HT-29 (cell line): ENCODE measurements at places on chromosomes 6 and 20.

DNA sequence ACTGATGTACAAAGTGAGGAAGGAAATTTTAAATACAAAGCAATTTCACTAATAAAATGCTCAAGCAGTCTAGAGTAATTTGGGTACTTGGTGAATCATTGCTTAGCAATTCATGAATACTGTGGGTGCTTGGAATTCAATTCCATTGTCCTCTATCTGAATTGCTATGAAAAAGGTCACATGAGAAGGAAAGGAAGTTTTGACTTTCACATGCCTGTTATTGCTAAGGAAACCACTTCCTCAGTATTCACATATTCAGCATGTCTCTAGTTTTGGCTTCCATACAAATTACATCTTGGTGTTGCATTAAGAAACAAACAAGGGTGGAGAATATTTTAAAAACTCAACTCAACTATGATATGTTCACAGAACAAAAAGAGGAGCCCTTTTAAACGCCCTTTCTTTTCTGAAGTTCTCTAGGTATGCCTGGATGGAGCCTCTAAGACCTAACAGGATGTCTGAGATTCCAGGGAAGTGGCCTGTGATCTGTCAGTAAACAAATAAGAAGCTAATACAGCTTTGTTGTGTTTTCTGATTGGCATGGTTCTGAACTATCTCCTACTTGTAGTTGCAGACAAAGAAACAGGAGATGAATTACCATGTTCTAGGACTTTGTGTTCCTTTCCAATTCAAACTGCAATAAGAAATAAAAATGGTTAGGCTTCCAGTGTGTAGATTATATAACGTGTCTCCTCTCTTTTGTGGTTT is 190.4 kb downstream of the OGFRL1 start:
- DNase-seq, result peak; percentile 11

DNA sequence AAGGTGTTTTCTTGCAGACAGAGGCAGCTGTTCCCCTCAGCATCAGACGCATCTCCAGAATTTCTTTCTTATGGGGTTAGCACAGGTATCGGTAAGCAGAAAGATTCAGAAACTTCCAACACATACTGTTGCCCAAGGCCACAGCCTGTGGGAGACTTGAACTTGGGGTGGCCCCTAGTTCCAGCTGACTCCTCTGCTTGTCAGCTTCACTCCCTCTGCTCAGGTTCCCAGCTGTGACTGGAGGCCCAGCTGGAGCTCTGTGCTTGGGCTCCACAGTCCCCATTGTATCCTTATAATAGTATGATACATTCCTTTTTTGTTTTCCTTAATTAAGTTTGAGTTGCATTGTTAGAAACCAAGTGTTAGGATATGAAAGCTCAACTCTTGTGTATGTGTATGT is 26.2 kb upstream of the BTN3A2 start:
- no peak for DNase-seq

DNA sequence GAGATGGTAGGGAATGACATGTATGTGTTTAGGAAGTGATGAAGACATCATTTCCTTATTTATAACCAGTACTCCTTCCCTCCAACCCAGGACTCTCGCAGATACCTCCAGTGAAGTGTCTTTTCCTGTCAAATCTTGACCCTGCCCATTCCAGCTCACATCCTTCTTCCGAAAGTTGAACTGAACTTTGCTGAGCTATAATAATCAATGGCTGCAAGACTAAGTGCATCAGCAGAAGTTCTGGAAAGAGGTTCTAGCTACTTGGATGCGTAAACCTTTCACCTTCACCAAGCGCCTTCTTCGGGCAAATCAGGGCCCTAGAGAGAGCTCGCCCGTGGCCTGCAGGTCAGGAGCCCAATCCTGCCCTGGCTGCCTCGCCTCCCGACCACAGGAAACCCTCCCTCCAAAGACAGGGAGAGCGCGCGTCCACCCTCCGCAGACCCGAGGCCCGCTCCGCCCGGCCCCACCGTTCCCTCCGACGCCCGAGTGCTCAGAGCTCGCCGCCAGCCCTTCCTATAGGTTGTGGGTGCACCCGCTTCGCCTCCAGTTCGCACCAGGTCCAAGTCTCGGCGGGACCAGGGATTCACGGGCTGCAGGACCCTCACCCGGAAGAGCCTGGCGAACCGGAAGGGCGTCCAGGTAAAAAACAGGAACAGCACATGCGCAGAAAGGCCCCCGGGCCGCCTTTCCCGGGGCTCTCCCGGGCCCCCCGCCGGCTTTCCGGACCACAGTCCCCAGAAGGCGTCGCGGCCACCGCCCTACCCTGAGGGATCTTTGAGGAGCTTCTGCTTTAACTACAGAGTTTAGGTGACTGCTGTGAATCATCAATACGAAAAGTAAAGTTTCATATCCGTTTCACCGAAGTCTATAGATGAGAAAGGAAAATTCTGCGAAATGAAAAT is at the start of gene ZNF334:
Gene ZNF334 (minus strand): TSS at position 617 of the 902 bp plus-strand sequence. CDS start 1,457 bp downstream, outside the sequence.
- DNase-seq, result peak; percentile 83

- no peak for DNase-seq
Measured at GRCh38 chr6:64889144-64889543, 817.9 kb downstream of the EYS start.

DNA sequence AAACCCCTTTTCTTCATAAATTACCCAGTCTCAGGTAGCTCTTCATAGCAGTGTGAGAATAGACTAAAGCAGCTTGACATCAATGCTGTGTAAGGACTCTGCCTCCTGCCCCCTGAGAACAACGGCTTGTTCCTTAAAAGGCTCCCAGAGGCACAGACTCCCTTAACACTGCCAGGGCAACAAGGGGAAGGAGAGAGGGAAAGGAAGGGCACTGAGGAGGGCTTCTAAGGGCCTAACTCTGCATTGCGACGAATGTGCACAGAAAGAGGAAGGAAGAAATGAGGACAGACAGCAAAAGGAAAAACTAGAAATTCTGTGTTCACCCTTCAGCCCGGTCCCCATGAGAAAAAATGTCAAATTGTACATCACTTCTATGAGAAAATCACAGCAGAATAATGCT is 74.0 kb downstream of the AGPAT4 start:
- no peak for DNase-seq

DNA sequence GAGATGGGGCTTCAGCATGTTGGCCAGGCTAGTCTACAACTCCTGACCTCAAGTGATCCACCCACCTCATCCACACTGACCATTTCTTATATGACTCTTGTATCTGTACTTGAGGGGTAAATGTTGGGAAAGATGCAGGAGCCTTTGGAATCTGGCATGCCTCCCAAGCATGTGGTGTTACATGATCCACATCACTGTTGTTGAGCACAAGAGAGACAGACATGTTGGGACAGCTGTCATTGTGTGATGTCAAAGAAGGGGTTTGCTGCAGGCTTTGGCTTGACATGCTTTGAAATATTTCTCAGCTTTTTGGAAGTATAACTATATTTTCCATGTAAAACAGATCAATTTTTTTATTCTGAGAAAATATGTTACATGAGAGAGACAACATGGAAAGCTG is 139.9 kb downstream of the MOXD1 start:
- DNase-seq, result no peak

GRCh38 chr20:36631646-36632045 is 14.3 kb downstream of the SLA2 start:
- no peak for DNase-seq

GRCh38 chr6:3926150-3926482 is 76.9 kb downstream of the FAM50B start:
- no peak for DNase-seq

DNA sequence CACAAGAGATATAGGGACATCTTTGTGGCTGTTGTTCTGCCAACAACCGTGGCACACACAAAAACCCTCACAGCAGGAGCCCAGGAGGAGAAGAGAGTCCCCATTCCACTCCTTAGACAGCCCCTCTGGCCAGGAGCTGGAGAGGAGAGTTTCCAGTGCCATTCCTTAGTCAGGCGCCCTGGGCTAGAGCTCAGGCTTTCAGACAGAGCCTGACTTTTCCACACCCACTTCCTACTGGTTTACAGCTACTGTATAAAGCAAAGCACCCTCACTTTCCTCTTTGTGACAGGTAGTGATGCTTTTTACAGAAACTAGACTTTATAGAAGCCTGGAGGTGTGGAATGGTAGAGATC is 145.9 kb downstream of the SYCP2 start:
- DNase-seq, result no peak

DNA sequence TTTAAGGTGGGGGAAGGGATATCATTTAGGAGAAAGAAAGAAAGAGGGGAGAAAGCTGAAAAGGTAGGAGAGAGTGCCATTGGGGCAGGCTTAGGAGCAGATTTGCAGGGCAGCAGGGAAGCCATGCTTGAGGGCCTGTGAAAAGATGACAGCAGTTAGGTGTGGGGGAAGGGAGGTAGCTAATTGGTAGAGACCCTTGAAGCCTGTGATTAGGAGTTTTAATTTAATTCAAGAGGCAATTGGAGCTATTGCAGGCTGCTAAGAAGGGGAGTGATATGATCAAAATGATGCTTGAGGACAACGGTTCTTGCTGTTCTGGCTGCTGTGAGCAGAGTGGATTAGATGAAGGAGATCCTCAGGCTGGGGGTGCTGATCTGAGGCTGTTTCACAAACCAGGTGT is 24.5 kb upstream of the SEC63 start:
- DNase-seq, result no peak

- no peak for DNase-seq
Measured at GRCh38 chr20:34557936-34558319, 590 bp upstream of the MAP1LC3A start.

GRCh38 chr6:4872841-4873240 is 96.6 kb downstream of the CDYL start:
- no peak for DNase-seq

DNA sequence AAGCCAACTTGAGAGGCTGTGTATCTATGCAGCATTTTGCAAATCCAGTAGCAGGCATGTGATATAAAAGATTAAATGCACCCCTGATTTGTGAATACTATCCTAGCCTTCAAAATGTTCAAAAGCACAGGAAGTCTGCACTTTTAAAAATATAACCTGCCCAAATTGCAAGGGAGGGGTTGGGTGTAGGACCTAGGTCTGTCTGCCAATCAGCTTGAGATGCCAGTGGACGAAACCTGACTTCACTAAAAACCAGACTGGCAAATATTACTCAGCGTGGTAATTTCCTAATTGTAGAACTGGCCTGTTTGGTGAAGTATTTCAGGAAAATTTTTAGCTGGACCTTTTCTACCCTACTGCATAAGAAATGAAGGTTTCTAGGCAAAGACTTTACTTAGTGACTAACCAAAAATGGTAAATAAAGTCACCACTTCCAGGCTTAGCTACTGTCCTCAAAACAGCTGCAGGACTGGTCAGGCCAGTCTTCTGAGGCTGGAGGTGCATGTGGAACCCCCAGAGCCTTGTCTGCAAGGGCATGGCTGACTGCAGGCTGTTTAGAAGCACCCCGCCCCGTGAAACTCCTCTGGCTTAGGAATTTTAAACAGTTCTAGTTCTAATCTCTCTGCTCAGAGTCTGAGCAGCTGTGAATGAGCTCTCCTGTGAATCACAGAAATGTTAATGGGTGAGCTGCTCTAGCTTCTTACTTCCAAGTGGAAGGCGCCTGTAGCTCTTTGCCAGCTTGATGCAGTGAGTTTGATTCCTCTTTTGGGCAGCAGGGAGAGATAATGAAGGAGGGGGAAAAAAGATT is 104.4 kb upstream of the ESR1 start:
- no peak for DNase-seq

DNA sequence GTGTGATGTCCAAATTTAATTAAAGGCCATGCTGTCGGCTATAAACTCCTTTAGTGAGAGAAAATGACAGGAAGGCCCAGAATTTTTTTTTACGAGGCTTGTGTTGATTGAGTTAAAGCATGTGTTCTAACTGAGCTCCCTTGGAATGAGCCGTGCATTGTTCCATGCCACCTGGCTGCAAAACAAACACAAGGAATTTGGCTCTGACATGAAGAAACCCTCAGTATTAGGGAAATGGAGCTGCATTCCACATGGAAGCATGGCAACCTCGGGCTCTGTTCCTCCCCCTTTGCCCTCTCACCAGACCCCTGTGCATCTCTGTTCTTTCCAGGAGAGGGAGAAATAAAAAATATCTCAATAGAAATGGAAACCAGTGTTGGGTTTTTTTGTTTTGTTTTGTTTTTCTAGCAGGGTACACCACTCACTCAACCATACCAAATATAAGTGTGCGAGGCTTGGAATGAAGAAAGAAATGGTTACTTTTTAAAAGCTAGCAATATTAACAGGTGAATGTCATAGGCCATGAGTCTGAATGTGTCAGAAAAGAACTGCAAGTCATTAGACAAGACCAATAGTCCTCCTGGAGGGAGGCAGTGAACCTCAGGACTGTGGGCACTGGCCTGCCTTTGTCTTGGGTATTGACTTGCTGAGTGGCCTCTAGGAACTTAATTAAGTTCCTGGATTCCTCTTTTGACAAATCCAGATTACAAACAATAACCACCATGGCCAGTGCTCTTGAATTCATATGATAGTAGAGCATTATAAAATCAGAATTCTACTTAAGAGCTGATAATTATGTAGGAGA is 935.1 kb downstream of the KIF16B start:
- DNase-seq, result no peak

DNA sequence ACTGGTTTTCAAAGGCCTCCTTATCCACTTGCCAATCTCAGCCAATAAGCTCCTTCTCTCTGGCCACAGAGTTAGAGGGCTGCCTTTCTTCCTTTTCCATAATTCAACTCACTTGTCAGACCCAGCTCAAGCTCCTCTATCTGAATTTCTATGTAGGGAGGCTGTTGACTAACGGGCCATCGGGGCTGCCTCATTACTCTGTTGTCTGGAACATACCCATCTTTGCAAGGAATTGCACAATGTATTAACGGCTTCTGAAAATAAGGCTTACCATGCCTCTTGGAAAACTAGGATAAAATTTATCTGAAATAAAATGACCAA is 28.5 kb upstream of the KIF6 start:
- DNase-seq, result no peak

DNA sequence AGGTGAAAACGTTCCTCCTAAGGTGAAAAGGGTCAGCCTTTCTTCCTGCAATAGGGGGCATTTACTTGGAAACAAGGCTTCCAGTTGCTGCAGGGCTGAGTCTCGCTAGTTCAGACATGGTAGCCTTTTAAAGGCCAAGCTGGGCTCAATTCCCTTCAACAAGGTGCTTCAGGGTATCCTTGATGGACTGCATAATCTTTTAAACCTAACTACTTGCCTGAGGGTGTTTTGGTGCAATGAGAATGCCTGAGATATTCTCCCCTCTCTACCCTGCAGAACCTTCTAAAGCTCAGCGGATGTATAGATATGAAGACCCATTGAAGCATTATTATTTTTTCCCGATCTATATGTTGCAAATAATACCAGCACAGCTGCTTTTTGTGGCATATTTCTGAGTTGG is 416.1 kb downstream of the QKI start:
- no peak for DNase-seq
